ENCODE measurements at places on chromosomes 12 and 14. TPM values are rescaled to one million over a fixed set of nuclear protein-coding genes. Genes with fewer than 3 reads are reported as not detected.

DNA sequence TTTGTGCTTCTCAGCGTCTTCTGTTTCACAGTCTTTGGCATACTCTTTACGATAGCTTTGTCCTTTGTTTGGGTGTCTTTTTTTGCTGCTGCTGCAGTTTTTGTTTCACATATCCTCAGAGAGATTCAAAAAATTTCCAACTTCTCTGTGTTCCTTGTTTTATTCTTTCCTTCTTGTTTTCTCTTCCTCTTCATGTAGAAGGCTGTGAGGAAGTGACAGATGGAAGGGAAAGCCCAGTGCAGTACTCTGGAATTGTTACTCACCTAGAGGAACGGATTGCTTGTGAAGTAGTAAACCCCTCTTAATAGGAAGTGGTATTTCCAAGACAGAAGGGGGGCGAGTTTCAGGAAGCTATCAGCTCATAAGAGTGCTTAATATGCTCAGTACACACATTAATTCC, 1.7 kb downstream of the CREBL2 start:
- DNase-seq: peak; percentile 20

DNA sequence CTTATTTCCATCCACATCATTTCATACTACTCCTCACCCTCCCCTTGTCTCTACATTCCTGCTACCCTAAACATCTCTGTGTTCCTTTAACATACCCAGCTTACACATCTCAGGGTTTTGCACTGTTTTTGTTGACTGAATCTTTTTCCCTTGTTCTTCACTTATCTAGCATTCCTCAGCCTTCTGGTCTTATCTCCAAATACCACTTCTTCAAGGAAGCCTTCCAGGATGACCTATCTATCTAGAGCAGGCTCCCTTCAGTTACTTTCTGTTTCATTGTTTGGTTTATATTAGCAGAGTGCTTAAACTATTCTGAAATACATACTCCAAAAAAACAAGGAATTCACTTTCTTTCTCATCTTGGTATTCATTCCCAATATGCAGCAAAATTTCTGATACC, 353.1 kb downstream of the NAV3 start:
- no peak for DNase-seq

GRCh38 chr14:63709589-63709988, 18.3 kb downstream of the SGPP1 start:
- DNase-seq: no peak

DNA sequence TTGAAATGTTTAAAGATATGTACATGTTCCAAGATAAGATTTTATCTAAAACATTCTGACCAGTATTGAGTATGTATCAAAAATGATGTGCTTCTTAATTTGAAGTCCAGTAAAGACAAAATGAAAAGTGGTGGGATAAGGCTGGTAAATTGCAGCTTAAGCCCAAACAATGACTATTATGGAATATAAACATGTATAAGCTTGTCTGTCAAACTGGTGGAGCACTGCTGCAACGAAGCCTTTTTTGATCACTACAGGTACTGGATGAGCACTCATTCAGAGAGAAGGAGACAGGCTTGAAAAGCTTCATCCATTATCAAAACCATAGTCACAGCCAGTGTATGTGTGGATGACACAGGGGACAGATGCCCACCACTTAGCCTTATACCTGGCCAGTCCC, 138.4 kb downstream of the ATP23 start:
- DNase-seq: no peak

- DNase-seq: no peak
Measured at GRCh38 chr14:83863042-83863774, 1666.7 kb upstream of the FLRT2 start.

DNA sequence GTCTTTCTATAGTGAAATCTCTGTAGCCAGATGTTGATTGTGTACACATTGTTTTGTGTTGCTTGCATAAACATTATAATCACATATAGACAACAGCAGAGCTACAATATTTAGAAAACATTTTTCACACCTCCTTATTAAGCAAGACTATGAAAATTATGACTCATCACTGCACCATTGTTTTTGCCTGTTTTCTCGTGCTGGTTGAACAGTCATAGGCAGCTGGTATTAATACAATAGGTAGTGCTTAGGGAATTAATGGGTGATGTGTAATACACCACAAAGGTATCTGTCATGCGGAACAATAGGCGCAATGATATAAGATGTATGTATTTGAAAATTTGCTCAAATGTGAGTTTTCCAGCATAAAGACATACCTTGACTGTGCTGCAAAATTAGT, 449.3 kb downstream of the FOXG1 start:
- no peak for DNase-seq

GRCh38 chr12:110245369-110245772, 35.7 kb upstream of the ATP2A2 start:
- DNase-seq: no peak

- no peak for DNase-seq
Measured at GRCh38 chr14:23610815-23611289, 25.3 kb upstream of the DHRS2 start.

GRCh38 chr12:26434299-26435068, 239.1 kb downstream of the SSPN start:
- DNase-seq: peak; percentile 29

- DNase-seq: no peak
Measured at GRCh38 chr12:69254046-69254445, 14.7 kb downstream of the CPSF6 start.

GRCh38 chr12:47112679-47113078, 32.9 kb upstream of the AMIGO2 start:
- no peak for DNase-seq

- DNase-seq: no peak
Measured at GRCh38 chr14:103519043-103519836, 3.4 kb downstream of the CKB start.

DNA sequence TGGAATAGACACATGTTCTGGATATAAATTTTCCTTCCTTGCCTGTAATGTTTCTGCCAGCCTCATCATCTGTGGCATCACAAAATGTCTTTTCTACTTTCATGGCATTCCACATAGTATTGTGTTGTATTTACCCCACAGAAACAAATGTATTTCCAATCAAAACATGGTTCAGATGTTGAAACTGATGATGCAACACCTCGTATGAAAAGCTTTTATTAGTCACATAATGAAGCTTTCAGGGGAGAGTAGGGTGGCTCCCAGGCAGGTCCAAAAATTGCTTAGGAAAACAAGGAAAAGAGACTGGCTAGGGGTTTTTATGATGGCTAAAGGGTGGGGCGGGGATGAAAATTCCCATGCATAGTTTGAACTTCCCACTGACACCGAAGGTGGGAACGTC, 29.1 kb upstream of the ZNF641 start:
- DNase-seq: no peak

DNA sequence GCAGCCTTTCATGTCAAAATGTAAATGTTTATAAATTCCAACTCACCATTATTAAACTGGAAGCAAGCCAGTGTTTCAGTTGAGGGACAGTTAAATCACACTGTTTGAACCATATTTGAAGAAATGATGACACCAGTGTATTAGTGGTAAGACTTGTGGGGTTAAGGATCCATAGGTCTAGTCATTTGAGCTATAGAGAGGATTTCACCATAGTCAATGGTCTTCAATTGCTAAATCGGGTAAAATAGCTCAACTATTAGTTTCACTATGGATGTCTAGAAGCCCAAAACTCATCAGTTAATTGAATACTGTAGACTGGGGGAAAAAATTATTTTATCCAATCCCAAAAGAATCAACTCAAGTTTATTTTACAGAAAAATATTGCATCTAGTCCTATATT, 659.1 kb downstream of the NRXN3 start:
- DNase-seq: no peak

- DNase-seq: no peak
Measured at GRCh38 chr14:105332350-105332874, 17.9 kb downstream of the PACS2 start.

- no peak for DNase-seq
Measured at GRCh38 chr12:1880153-1880845, 38.2 kb downstream of the CACNA2D4 start.

- peak; percentile 59 for DNase-seq
Measured at GRCh38 chr12:89709995-89710872, 1.6 kb upstream of the ATP2B1 start.

GRCh38 chr14:89476354-89476896, 59.4 kb upstream of the FOXN3 start:
- DNase-seq: no peak

- DNase-seq: no peak
Measured at GRCh38 chr12:62162214-62162613, 98.0 kb upstream of the USP15 start.

DNA sequence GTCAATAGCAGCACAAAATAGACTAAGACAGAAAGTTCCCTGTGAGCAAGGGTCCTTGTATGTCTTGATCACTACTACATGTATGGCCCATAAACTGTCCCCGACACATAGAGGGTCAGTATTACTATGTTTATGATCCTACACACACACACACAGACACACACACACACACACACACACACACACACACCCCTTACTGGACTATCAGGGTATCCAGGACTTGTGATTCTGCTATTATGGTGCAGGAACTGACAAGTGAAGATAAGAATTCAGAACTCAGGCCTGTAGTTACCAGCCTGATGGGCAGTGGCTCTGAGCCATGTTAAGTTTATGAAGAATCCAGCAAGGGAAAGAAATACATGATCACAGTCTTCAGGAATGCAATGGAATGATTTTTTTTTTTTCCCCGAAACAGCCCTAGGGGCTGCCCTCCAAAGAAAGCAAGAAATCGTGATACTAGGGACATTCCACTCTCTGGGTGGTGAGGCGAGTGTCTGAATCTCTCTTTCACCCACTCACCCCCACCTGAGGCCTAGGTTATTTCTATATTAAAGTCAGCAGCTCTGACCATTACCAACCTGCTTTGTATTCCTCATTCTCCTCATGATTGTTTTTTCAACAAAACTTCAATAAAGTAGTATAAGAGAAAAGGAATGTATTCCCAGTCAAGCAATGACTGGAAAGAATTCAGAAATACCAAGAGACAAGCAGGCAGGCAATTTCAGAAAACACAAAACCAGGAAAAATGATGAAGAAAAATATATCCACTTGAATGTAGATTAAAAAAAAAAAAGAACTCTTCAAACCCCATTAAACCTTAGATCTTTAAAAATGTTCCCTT, 105.8 kb downstream of the AVPR1A start:
- no peak for DNase-seq

DNA sequence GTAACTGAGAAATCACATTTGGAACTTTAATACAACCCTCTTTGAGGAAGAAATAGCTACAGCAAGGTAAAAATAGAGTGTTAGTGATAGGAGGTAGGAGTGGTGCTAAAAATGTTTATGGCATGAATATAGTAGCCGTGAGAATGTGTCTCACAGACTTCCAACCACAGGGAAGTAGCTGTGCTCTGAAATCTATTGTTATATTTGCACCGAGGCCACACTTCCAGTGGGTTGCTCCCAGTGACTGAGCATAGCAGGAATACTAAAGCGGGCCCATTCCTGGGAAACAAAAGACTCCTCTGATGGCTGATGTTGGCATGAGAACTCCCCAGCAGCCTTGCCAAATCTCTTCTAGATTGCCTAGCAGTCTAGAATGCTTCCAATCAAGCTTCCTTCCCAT, 174.1 kb upstream of the PLXNC1 start:
- DNase-seq: no peak

GRCh38 chr14:21352587-21352986, 31.2 kb downstream of the SUPT16H start:
- DNase-seq: no peak

DNA sequence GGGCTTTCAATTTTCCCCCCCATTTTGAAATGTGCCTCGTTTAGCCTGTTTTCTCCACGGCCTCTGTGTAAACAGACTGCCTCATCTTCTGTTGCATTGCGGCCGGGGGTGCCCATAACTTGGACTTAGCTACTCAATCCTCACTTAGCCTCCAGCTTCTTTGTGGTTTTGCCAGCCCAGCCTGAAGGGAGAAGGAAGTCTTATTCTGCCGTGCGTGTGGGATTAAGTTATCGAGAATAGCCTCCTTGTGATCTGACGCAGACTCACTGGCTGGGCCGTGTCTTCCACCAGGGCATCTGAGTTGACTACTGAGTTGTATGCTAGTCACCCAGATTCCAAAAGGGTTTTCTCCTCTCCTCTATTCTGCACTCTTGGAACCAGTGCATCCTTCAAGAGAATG, 8.1 kb downstream of the PRKAB1 start:
- DNase-seq: no peak

- DNase-seq: no peak
Measured at GRCh38 chr14:24780281-24780680, 146.3 kb upstream of the GZMB start.

DNA sequence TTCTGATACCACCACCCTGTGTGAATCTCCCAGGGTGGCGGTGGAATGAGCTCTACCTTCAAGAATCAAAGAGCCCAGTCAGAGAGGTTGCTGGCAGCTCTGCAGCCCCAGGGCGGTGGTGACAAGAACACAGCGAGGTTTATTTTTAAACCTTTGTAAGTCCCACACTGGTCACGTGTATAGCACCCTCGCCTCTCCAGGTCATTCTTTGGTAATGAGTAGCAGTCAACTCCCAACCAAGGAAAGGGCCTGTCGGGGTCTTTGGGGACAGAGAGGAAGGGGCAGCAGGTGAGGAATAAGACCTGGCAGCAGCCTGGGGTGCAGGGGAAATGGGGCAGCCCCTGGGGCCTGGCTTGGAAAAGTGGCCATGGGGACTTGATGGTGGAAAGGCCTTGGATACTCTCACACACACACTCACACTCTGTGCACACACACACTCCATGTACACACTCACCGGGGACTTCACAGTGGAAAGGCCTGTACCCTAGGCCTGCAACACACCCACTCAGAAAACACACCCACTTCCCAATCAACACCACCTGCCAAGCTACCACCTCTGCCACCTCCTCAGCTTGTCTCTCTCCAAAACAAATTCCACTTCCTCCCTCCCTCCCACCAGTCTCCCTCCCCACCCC, 178.6 kb downstream of the DPF3 start:
- no peak for DNase-seq

- no peak for DNase-seq
Measured at GRCh38 chr14:31477248-31477647, 10.6 kb downstream of the GPR33 start.

- DNase-seq: no peak
Measured at GRCh38 chr14:101480022-101480746, 81.1 kb upstream of the DIO3 start.

- DNase-seq: no peak
Measured at GRCh38 chr14:27315947-27316346, 718.1 kb upstream of the NOVA1 start.

GRCh38 chr12:103696101-103696500, 109.0 kb downstream of the STAB2 start:
- no peak for DNase-seq

Gene ACRBP
- 1.7 TPM for total RNA-seq

Gene EFS
- total RNA-seq: 19.8 TPM

Gene SYNDIG1L
- 0.73 TPM for total RNA-seq

Gene TMEM52B
- total RNA-seq: 0.27 TPM

Gene GNB3
- total RNA-seq: 5.5 TPM

Gene TSPAN11
- total RNA-seq: 17.3 TPM

Gene CGRRF1
- total RNA-seq: 18.3 TPM

Gene ACSM4
- not detected for total RNA-seq

Gene CDKN1B
- 64.6 TPM for total RNA-seq

Gene A2M
- 61.8 TPM for total RNA-seq

Gene ITGB7
- total RNA-seq: not detected

Gene ERP27
- total RNA-seq: not detected

Gene MANSC1
- total RNA-seq: 2.4 TPM

Gene OTOGL
- 1.4 TPM for total RNA-seq

Gene SLC41A2
- total RNA-seq: 70.6 TPM

Gene KRT75
- not detected for total RNA-seq

Gene SERPINA5
- total RNA-seq: 0.36 TPM

Gene SPIC
- not detected for total RNA-seq

Gene SLC7A7
- total RNA-seq: 2.2 TPM

Gene KRT74
- total RNA-seq: not detected

All from cerebellum (tissue), 4 donors.